ENCODE measurements at places on chromosomes 12 and 14.
A peak's percentile ranks its signal among the peaks of the same experiment; 100 is the strongest.

DNA sequence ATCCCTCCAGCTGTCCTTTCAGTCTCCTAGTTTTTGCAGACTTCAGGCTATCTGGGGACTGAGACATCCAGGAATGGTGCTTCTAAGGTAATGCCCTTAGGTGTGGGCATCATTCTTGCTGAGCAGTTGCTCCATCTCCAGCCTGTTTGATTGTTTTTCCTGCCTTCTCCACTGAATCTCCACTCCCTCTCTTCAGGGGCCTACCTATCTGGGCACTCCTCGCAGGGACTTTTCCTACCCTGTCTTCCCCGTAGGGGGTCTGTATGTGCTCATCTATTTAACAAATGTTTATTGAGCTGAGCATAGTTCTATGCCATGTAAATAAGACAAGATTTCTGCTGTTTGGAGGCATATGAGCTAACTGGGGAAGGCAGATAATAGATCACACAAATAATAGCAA, 2.5 kb downstream of the FITM1 start:
- no peak for DNase-seq

- no peak for DNase-seq
Measured at GRCh38 chr14:86334355-86334754, 804.4 kb downstream of the FLRT2 start.

DNA sequence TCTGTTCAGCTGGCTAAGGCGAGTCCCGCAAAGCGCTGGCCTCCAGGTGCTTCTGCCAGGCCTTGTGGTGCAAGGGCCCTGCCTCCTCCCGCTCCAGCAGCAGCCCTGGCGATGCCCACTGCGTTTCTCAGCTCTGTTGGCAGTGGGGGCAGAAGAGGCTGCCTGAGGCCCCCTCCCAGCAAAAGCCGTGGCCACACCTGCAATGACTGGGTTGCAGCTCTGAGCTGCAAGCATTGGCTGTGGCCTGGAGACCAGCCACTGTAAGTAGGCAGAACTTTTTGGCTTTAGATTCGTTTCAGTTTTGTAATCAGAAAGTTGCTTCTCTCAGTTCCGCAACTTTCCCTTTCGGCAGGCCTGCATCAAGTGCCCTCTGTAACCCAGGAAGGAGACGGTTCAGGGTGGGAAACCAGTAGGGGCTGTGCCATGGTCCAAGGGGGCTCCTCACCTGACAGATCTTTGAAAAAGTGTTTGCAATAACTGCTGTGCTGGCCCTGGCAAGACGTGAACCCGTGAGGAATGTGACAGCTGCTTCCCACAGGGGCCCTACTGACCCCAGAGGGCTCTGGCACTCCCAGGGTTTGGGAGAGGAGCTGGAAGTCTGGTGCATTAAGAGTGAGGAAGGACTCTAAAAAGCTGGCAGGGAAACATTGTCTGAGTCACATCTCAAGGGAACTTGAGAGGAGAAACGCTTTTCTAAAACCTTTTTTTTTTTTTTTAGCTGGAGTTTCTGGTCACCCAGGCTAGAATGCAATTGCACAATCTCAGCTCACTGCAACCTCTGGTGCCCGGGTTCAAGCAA, 54.5 kb upstream of the MAX start:
- peak; percentile 40 for DNase-seq

- no peak for DNase-seq
Measured at GRCh38 chr12:76446090-76446489, 97.9 kb upstream of the BBS10 start.

- no peak for DNase-seq
Measured at GRCh38 chr12:110796952-110797351, 49.8 kb upstream of the CCDC63 start.

Measured in left cardiac atrium (tissue), 4 donors.